ENCODE measurements at places on chromosomes 16 and 17.

DNA sequence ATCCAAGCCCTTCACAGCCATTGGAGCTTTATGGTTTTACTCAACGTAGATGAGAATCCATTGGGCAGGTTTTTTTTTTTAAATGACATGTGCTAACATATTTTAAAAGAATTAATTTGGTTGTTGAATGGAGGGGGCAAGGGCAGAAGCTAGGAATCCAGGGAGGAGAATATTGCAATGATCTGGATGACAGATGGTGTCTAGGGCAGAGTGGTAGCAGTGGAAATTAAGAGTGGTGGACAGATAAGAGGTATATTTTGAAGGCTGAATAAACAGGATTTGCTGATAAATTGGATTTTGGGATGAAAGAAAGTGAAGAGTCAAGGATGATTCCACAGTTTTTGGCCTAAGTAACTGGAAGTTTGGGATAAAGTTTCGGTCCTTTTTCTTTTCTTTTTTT is 54.8 kb upstream of the DHX40 start:
- no peak for DNase-seq

DNA sequence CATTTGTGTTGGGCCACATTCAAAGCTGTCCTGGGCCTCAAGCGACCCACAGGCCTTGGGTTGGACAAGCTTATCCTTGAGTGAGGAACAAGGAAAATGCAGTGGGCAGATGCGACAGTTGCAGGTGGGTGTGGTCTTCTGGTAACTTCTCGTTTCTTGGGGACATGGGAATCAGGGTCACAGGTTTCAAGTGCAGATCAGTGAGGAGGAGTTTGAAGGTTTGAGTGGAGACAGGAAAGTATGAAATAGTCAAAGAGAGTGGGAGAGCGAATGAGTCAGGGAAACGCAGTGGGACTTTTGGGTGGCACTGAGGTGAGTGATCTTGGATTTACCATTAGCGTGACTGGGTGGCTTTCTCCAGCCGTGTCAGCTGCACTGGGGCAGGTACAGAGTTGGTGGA is 15.4 kb upstream of the CCL22 start:
- no peak for DNase-seq

DNA sequence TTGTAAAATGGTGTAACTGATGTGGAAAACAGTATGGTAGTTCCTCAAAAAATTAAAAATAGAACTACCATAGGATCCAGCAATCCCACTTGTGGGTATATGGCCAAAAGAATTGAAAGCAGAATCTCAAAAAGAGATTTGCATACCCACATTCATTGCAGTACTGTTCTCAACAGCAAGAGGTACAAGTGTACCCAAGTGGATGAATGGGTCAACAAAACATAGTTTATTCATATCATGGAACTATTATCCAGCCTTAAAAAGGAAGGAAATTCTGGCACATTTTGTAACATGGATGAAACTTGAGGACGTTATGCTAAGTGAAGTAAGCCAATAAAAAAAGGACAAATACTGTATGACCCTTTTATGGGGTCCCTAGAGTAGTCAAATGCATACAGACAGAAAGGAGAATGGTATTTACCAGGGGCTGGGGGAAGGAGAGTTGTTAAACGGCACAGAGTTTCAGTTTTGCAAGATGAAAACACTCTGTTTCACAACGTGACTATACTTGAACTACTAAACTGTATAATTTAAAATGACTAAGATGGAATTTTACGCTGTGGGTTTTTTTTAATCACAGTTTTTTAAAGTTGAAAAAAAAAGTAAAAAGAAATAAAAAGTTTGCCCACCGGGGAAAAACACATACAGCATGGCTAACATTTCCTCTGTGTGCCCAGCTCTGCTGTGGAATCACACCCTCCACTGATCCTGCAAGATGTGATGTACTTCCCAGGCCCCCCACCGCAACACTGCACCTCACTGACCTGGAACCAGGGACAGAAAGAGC is 6.1 kb downstream of the TVP23A start:
- no peak for DNase-seq

- no peak for DNase-seq
Observed at GRCh38 chr16:11073407-11073999, 129.1 kb downstream of the CLEC16A start.

All from thoracic aorta (tissue), 2 donors.